ENCODE measurements at places on chromosomes 3 and 15. TPM values are rescaled to one million over a fixed set of nuclear protein-coding genes. Genes with fewer than 3 reads are reported as not detected.

DNA sequence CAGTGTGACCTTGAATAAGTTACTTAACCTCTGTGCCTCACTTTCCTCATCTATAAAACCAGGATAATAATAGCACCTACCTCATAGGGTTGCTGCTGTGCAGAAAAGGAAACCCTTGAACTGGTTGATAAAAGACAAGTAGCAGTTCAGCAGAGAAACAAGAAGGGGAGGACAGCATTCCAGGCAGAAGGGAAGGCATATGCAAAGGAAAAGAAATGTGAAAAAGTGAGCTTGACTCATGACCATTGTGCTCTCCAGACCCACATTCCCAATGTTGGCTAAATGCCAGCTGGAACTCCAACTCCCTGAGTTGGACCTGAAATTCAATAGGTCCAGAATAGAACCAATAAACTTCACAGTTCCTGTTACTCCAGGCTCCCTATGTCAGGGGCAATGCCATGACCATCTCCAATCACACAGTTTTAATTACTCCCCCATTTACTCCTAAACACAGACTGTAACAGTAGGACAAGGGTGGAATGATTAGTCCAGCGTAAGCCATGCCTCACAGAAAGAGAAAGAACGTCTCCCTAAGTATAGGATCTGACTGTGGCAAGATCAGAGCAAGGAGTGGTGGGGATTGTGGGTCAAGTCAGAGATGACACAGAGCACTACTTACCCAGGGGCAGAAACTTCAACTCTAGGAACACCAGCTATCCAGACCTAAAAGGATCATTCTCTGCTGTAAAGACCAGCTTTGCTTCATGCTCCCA lies 26.9 kb downstream of the PRKAR2A start:
- H3K4me3 ChIP-seq = no peak overlapping the region
- no peaks in the 10 kb centered on the region for H3K4me1 ChIP-seq
- no peak overlapping the region for H3K27ac ChIP-seq

The SLC51A gene
- polyA plus RNA-seq = 15.4 TPM

The KCNMB2 gene
- 16.5 TPM for polyA plus RNA-seq

The PEX5L gene
- polyA plus RNA-seq = 11.4 TPM

- H3K4me3 ChIP-seq = no peak overlapping the region
- no peak overlapping the region for H3K27ac ChIP-seq
- no peak for DNase-seq
- H3K27me3 ChIP-seq = no peaks in the 10 kb centered on the region
- peaks cover 39% of the 10 kb centered on the region for H3K4me1 ChIP-seq
These were observed 2.1 kb upstream of the RHO start for GRCh38 chr3:129526121-129526900.

DNA sequence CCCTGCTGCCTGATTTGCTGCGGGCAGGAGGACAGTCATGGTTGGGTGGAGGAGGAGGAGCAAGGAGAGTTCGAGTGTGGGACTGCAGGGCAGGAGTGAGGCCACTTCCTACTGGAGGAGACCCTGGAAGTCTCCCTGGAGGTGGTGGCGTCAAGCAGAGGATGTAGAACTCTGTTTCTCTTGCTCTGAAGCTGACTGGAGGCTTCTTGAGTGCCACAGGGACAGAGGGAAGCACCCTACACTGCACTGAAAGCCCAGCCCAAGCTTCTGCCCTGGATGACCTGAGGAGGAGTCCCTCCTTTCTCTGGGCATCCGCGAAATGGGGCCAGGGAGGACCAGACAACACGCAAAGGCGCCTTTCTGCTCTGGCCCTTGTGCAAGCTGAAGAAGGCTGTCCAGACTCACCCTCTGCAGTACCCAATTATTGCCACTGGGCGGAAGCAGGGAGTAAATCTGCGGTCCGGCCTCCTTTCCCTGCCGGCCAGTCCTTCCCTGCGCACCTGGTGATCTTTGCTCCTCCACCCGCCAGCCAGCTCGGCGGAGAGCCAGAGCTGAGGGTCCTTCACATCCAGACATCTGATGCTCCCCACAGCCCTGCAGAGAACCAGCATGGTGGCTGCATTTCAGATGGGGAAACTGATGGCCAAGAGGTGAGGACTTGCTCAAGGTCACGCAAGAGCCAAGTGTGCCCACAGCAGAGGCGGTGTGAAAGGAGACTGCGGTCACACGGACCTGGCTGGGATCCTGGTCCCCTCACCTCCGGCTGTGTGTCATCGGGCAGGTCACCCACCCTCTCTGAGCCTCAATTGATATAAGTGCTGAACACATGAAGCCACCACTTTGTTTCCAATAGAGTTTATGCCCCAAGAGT lies 207.1 kb downstream of the TBC1D2B start:
- H3K4me3 ChIP-seq = no peak overlapping the region
- H3K27me3 ChIP-seq = no peaks in the 10 kb centered on the region
- H3K27ac ChIP-seq = no peak overlapping the region
- peaks cover 38% of the 10 kb centered on the region for H3K4me1 ChIP-seq
- DNase-seq = no peak

- no peaks in the 10 kb centered on the region for H3K4me1 ChIP-seq
- H3K36me3 ChIP-seq = peaks cover 6% of the 10 kb centered on the region
- no peaks in the 10 kb centered on the region for H3K27me3 ChIP-seq
- no peak for DNase-seq
These were observed 10.4 kb downstream of the CLN6 start for GRCh38 chr15:68218847-68219798.

DNA sequence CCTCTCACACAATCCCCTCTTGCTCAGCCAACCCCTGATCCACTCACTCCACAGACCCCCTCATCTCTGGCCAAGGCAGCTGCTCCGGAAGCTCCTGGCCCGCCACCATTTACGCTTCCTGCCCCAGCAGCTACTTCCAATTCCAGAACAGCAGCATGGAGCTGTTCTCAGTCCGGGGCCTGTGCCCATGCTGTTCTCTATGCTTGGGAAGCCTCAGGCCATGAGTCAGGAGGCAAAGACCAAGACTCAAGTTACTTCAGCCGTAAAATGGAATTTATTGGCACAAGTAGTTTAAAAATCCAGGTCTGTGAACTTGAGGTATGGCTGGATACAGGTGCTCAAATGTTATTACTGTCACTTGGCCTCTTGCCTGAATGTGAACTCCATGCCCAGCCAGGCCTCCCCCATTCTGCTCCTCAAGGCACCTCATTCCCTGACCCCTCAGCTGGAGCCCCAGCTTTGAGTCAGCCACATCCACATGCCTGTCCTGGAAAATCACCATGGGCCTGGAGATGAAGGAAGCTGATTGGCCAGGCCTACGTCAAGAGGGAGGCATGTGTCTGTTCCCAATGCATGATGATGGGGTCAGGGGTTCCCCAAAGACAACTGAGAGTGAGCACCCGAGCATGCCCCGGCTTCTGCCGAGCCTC lies 31.4 kb upstream of the CACNA2D2 start:
- no peaks in the 10 kb centered on the region for H3K27me3 ChIP-seq
- DNase-seq = no peak
- H3K4me1 ChIP-seq = peaks cover 53% of the 10 kb centered on the region
- H3K4me3 ChIP-seq = no peak overlapping the region

The PLA2G4F gene
- polyA plus RNA-seq = 0.25 TPM

GRCh38 chr3:150216041-150216811 lies 191.9 kb upstream of the TSC22D2 start:
- DNase-seq = no peak
- no peaks in the 10 kb centered on the region for H3K27me3 ChIP-seq
- H3K4me1 ChIP-seq = peaks cover 22% of the 10 kb centered on the region
- H3K27ac ChIP-seq = peak overlapping the region; percentile 75
- H3K4me3 ChIP-seq = no peak overlapping the region

DNA sequence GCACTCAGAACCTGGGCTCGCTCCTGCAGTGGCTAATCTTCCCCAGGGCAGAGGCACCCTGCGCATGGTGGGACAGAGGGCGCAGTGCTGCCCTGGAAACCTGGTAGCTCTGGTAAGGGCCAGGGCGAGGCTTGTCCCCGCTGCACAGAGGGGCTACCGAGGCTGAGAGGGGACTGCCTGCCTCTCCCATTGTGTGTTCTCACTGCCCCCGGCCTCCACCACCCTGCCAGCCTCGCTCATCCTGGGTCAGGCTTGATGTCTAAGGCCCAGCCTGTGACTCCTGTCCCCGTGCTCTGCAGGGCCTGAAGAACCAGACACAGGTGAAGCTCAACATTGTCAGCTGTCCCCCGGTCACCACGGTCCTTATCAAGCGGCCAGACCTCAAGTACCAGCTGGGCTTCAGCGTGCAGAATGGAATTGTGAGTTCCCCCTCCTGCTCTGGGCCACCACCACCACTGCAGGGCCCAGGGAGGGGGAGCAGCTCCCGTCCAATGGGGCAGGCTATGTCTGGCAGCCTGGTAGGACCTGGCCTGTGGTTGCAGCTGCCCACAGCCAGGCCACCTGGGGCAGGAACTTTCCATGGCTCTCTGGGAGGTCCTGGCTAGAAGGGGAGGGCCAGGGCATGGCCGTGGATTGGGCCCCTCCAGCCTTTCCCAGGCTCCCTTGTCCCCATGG lies 161.5 kb downstream of the NSMCE3 start:
- DNase-seq = no peak
- no peak overlapping the region for H3K4me3 ChIP-seq
- H3K27ac ChIP-seq = no peak overlapping the region
- no peaks in the 10 kb centered on the region for H3K27me3 ChIP-seq
- H3K4me1 ChIP-seq = peaks cover 27% of the 10 kb centered on the region

The ZDHHC23 gene
- polyA plus RNA-seq = 6.8 TPM

- no peaks in the 10 kb centered on the region for H3K27me3 ChIP-seq
- H3K27ac ChIP-seq = no peak overlapping the region
- no peak overlapping the region for H3K4me3 ChIP-seq
- DNase-seq = no peak
These were observed 20.6 kb downstream of the NEO1 start for GRCh38 chr15:73072894-73073293.

DNA sequence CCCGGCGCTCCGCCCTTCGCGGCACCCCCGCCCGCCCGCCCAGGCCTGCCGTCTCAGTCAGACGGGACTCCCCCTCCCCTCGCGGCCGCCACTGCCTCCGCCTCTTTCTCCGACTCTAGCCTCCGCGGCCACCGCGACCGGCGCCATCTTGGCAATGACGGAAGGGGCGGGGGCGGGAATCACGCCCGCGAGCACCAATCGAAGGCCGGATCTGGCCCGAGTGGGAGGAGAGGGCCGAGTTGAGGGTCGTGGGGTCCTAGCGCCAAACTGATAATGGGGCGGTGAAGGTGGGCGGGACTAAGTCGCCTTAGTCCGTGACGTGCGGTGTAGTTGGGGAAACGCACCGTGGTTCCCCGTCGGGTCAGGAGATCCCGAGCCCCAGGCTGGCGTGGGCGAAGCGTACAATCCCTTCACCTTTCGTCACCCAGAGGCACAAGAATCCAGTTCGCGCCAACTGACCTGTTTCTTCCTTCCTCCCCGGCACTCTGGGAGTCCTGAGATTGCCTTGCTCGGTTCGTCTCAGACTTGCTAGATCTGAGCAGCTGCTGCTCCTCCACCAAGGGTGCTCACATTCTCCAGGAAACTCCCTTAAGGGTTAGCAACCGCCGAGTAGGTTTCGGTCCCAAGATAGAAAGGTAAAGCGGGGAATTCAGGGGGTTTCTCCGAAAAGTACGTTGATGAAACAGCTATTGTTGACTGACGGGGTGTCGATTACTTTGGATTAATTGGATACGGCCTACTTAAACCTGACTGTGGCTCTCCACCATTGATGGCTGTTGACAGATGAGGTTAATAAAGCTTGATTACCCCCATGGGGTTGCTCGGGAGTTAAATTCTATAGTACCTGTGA lies at the start of gene DENND4A:
TSS of gene DENND4A (minus strand) at position 156 of the 850 bp plus-strand sequence. CDS start 35,843 bp downstream, outside the sequence.
- no peaks in the 10 kb centered on the region for H3K27me3 ChIP-seq
- peak within 1 kb of the TSS; percentile 94 for H3K27ac ChIP-seq
- peak within 1 kb of the TSS; percentile 76 for H3K4me3 ChIP-seq
- H3K36me3 ChIP-seq = no peaks in the 10 kb centered on the region

The BTLA gene
- 0.15 TPM for polyA plus RNA-seq

DNA sequence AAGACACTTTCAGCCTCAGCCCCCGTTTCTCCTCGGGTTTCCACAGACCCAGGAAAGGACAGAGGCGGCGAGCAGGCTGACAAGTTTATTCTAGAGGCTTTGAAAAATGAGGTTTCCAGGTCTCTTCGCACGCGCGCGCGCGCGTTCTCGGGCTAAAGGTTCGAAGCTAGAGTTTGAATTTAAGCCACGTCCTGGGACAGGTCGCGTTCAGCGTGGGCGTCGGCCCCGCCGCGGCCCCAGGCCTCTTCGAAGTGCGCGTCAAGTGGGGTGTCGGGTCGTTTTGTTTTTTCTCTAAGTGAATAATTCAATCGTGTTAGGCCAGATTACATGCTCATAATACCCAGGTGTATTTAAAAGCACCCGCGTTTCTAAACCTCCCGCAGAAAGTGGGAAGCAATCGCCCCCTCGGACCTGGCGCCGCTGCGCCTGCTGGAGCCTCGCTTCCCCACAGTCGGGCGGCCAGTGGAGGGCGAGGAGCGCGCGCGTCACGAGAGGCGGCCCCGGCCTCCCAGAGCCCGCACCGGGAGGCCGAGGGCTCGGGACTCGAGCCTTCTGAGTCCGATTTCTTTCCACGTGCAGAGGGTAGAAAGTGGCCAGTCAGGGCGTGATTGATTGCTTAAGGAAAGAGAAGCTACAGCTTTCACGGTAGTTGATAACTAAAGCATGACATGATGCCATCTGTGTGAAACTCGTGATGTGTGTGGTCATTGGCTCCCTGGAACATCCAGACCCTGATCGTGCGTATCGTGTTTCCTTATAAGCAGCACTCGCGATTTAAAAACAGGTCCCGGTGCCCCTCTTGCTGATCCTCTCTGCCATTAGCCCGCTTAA lies 15.8 kb upstream of the SOX2 start:
- no peaks in the 10 kb centered on the region for H3K36me3 ChIP-seq
- peaks cover 27% of the 10 kb centered on the region for H3K4me1 ChIP-seq
- H3K27ac ChIP-seq = peak overlapping the region; percentile 92
- DNase-seq = peak; percentile 79

- no peak overlapping the region for H3K4me3 ChIP-seq
- DNase-seq = no peak
- no peak overlapping the region for H3K27ac ChIP-seq
- no peaks in the 10 kb centered on the region for H3K36me3 ChIP-seq
- no peaks in the 10 kb centered on the region for H3K27me3 ChIP-seq
- H3K4me1 ChIP-seq = peaks cover 22% of the 10 kb centered on the region
These were observed 2.7 kb downstream of the C3orf22 start for GRCh38 chr3:126555795-126556636.

The GALNT15 gene
- 7.8 TPM for polyA plus RNA-seq

The ROPN1 gene
- polyA plus RNA-seq = not detected

- H3K27ac ChIP-seq = peak overlapping the region; percentile 96
- no peaks in the 10 kb centered on the region for H3K27me3 ChIP-seq
- no peaks in the 10 kb centered on the region for H3K36me3 ChIP-seq
- DNase-seq = no peak
- H3K4me1 ChIP-seq = no peaks in the 10 kb centered on the region
These were observed 419 bp downstream of the FAM227B start for GRCh38 chr15:49620199-49620598.

DNA sequence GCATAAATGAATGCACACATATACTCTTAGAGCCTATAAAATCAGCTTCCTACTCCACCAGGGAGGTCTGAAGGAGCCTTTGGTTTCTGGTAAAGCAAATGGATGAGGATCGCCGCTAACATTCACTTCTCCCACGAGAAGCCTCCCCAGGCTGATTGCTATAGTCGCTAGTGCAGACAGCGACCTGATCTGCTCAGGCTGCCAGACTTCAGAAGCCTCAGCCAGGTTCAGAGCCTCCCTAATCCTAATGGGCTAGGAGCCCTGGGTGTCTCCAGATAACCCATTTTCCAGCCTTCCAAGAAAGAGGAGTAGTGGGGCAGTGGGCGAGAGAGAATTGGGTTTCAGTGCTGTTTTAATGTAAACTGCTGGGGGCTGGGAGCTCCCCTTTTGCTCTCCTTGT lies 35.4 kb downstream of the TPM1 start:
- no peak for DNase-seq
- peaks cover 23% of the 10 kb centered on the region for H3K4me1 ChIP-seq
- no peak overlapping the region for H3K4me3 ChIP-seq
- no peaks in the 10 kb centered on the region for H3K27me3 ChIP-seq
- no peak overlapping the region for H3K27ac ChIP-seq

All from spinal cord (tissue), 10 donors.